ENCODE measurements at places on chromosomes 3 and 15.
A peak's percentile ranks its signal among the peaks of the same experiment; 100 is the strongest.

GRCh38 chr3:9224490-9224889, 25.0 kb downstream of the SRGAP3 start:
- DNase-seq, result no peak

DNA sequence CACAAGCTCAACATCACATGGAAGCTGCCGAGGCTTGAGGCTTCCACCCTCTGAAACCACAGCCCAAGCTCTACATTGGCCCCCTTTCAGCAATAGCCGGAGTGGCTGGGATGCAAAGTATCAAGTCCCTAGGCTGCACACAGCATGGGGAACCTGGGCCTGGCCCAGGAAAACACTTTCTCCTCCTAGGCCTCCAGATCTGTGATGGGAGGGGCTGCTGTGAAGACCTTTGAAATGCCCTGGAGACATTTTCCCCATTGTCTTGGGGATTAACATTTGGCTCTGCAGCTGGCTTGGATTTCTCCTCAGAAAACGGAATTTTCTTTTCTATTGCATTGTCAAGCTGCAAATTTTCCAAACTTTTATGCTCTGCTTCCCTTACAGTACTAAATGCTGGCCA, 18.2 kb downstream of the HRG start:
- DNase-seq, result no peak

DNA sequence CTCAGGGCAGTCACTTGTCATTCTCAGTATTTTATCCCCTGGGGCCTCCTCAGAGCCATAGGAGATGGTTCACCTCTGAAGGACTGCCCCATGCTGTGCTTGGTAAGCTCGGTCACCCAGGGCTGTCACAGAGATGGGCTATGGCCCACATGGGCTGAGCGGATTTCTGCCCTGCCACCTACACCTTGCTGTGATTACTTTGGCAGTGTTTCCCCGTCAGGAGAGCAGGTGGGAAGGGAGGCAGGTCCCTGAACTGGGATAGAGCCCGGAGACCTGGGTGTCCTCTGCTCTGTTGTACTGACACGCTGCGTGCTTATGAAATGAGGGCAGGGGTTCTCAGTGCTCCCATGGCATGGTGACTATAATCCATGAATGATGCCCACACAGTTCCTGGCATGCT, 48.9 kb downstream of the APBA2 start:
- no peak for DNase-seq

DNA sequence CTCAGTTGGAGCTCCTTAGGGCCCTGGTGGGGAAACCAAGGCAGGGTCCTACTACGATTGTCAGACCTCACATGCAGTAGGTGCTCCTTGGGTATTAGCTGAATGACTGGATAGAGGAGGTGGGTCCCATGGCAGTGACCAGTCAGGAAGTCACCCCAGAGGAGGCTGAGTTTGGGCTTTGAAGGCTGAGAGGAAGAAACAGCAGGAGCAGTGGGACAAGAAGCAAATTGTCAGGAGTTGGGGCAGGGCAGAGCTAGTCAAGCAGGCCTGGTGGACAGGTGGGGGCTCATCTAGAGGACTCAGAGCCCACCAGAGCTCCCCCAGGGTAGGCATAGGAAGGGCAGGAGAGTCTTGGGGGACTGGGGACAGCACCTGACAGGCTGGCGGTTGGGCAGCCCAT, 3.1 kb downstream of the NBEAL2 start:
- no peak for DNase-seq

- DNase-seq, result no peak
These were observed 182.2 kb downstream of the WDR76 start for GRCh38 chr15:44009038-44009437.

DNA sequence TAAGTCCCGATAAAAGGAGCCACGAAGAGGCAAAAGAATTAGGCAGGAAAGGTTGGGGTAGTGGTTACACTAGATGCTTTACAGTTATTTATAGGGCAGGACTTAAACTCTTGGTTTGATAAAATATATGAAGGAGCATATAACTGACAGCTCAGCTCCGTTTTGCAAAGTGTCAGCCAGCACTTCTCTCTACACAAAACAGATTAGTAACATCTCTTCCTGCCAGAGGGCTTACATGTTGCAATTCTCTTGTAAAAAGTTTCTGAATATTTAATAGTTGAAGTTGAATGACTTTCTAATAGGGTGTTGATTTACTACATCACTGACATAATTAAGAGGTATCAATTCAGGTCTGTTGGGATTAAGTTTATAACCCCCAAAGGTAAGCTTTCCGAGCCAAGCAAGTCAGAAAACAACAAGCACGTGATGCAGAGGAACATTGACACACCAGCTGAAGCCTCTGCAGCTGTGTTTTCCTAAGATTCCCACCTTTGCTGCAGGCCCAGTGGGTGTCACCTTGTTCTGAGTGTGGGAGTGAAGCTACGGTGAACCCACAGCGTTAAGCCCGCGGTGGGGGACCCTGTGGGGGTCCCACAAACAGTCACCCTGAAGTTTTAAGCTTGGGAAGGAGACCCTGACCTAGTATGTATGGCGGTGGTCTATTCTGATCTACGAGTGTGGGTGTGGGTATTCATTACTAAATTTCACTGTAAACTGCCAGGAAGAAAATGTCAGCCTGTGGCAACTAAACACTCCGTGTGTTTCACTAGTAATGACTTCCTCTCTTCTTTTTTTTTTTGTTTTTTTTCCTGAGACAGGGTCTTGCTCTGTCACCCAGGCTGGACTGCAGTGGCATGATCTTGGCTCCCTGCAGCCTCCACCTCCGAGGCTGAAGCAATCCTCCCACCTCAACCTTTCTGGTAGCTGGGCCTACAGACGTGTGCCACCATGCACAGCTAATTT, 22.0 kb upstream of the ATP13A3 start:
- DNase-seq, result no peak

GRCh38 chr15:89132611-89133507, 44.6 kb downstream of the ABHD2 start:
- no peak for DNase-seq

GRCh38 chr15:46301291-46301690, 666.5 kb downstream of the SQOR start:
- peak; percentile 42 for DNase-seq

DNA sequence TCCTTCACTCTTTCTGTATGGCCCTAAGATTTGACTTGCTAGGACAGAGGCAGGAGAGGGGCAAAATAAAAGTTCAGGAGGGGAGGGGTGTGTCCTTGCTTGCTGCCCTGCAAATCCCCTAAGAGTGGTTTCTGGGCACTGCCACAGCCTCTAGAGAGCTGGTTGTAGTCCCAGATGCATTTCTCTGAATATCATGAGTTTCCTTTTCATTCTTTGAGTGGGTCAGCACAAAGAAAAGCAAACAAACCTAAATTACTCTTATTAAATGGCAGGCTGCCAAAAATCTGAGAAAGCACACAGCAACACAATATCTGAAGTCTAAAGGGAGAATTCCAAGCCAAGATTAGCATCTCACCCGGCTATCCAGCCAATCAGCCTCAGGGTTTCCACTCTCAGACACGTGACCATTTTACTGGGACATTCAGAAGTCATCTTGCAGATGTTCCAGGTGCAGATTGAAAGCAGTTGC, 919.3 kb downstream of the TUSC7 start:
- DNase-seq, result peak; percentile 98

DNA sequence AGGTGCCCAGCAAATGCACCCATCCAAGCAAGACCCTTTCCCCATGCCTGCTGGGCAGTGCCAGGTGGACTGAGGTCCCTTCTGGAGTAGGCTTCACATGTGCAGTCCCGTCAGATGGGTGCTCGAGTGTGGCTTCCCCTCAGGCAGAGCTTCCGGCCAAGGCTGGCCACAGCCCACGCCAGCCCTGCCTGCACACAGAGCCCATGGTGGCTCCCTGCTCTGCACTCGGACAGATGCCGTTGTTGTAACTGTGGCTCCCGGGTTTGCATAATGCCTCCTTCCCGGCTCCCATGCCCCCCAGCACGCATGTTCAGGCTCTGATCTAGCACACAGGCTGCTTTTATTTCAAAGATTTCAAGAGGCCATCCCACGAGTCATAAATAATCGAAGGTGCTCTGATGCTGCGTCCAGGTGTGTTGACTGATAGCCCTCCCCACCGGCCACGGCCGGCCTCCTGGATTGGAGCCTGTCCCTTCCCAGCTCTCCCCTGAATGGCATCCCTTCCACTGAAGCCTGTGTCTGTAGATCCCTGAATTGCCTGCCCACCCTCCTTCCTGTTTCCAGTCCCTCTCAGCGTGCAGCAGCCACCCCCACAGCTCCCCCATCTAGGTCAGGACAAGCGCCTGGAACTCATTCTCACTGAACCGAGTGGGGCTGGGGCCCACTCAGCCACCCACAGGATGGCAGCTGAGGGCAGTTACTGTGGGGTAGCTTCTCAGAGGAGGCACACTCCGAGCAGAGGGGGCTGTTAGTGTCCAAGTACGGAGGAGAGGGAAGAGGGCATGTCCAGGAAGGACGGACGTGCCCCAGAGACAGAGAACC, 100.0 kb upstream of the LINGO1 start:
- no peak for DNase-seq

- DNase-seq, result no peak
These were observed 424.0 kb upstream of the C2CD4B start for GRCh38 chr15:62588938-62589670.

DNA sequence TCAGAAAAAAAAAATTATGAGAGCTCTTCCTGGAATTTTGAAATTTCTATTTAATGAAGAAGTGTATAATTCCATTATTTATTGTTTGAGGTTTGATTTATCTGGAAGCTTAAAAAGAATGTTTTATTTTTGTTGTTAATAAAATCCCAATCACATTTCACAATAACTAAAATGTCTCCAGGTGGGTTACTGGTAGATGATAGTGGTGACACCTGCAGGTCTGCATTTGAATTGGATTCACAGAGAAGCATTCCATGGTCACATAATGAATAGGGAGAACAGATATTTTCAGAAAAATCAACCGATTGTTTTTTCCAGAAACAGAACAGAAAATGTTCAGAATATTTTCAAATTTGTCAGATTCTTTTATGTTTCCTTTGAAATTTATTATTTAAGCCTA, 48.3 kb downstream of the ASB7 start:
- DNase-seq, result no peak

- DNase-seq, result peak; percentile 2
These were observed 377.6 kb downstream of the PTPRG start for GRCh38 chr3:61938878-61939549.

DNA sequence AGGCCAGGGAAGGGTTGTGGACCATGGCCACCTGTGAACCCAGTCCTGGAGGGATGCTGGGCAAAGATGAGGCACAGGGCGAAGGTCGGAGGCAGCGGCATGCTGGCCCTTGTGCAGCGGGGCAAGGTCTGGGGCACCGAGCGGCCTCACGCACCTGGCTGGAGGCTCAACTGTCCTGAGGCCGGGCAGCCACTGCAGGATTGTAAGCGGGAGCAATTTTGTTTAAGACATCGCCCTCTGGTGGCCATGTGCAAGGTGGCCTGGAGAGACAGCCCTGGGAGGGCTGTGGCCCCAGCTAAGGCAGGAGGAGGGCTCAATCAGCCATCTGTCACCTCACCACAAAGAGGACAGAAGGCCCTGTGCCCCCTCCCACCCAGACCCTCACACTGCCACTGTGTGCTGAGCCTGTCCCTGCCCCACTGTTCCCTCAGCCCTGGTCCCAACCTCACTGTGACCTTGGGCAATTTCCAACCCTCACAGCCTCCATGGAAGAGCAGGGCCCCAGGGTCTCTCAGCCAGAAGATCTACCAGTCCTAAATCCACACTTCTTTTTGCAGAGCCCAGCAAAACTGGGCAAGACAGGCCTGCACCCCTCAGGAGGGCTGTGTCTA, 46.2 kb downstream of the TPRA1 start:
- DNase-seq, result peak; percentile 64

GRCh38 chr15:100107606-100108225, 234.1 kb downstream of the ADAMTS17 start:
- DNase-seq, result no peak

DNA sequence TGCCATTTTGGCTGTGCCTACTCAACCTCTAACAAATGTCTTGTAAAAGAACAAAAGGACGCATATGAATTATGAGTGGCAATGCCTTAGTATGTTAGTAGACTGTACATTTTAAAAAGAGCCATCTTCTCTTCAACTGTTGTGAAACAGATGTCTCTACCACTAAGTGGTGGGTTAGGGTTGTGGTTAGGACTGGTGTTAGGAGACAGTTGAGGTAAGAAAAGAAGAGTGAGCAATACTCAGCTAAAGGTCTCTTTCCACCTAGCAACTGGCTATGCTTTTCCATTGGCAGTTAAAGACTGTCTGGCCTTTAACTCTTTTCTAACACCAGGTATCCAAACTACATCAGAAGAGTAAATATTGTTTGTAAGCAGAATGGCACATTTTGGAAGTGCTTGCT, 221.7 kb upstream of the TBC1D5 start:
- no peak for DNase-seq
